D721Med (cell line): ENCODE measurements at places on chromosomes 5 and 9.

DNA sequence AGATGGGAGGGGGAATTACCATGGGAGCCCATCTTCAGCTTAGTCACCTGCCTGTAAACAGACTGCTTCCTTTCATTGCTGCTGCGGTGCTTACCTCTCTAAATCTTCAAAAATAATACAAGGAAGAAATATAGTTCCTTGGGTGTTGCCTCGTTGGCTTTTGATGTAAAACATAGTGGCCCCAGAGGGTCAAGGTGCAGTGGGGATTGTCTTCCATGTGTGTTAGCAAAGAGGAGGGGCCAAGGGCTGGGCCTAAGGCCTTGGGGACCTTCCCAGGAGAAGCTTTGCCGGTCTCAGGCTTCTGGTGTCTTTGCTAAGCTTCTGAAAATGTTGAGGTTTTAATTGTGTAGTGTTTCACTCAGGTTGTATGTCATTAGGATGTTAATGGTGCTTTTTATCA lies 90.0 kb downstream of the PDE8B start:
- no peak for DNase-seq

DNA sequence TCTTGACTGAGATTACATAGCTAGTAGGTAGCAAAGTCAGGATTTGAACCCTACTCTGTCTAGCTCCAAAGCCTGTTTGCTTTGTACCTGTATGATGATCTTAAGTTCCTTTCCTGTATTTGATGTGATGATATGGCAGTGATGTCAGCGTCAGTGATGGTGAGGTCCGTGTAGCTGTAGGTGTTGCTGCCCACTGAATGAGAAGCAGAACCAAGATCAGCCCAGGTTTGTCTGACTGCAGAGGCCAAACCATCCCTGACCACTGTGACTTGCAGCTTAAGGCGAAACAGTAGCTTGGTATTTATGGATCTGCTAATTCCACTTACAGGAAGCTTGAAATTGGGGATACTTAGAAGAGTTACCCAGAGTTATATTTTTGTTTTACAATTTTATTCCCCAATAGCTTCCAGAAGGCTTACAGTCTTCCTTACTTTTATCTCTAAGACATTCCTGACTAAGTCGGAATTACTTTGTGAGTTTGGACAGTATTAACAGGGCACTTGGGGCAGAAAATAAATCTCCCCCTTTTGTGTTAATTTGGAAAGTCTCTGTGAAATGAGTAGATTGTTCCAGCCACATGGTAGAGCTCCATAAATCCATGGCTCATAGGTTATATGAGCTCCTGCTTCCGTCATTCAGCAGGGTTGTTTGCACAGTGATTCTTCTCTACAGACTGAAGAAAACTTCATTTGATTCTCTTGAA lies 273.4 kb downstream of the NR3C1 start:
- no peak for DNase-seq

- DNase-seq, result no peak
Observed at GRCh38 chr9:87787735-87788134, 61.8 kb downstream of the CTSL start.

DNA sequence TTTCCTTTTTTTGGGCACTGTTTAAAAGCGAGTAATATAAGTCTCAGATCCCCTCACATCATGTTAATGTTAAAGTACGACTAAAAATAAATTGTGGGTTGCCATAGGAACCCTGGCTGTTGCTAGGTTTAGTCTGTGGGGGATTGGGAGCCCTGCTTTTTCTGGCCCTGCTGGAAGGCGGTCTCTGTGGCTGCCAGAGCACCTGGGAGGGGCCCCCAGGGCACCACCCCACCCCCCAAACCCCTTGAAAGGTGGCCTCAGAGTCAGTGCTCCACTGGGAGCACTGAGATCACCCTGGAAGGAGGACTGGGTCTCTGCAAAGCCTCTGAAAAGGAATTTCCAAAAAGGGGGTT lies 66.2 kb upstream of the NEURL1B start:
- DNase-seq, result no peak

DNA sequence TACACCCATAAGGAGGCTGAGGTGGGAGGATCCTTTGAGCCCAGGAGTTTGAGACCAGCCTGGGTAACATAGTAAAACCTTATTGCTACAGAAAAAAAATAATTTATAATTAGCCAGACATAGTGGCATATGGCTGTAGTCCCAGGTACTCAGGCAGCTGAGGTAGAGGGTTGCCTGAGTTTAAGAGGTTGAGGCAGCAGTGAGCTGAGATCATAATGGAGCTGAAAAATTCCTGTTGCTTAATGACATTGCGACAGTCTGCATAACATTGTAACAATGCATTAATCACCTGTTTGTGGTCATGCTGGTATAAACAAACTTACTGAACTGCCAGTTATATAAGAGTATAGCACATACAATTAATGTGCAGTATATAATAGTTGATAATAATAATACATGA lies 214.2 kb downstream of the TRIM32 start:
- no peak for DNase-seq
